ENCODE measurements at places on chromosomes 7 and 10. TPM values are rescaled to one million over a fixed set of nuclear protein-coding genes. Genes with fewer than 3 reads are reported as not detected.

The PON1 gene
- 1.2 TPM for total RNA-seq

The ERVW-1 gene
- not detected for total RNA-seq

The INSYN2A gene
- total RNA-seq = 22.6 TPM

The TMEM229A gene
- 4.6 TPM for total RNA-seq

The OR2A42 gene
- under 0.01 TPM for total RNA-seq

The ZPBP gene
- 0.92 TPM for total RNA-seq

The CASTOR2 gene
- total RNA-seq = 55.8 TPM

The HOXA3 gene
- not detected for total RNA-seq

The TBATA gene
- total RNA-seq = not detected

The ACSM6 gene
- not detected for total RNA-seq

The AKR1D1 gene
- total RNA-seq = not detected

The GHRHR gene
- 2.8 TPM for total RNA-seq

The GSDME gene
- total RNA-seq = 39.7 TPM

The ESYT2 gene
- 45.2 TPM for total RNA-seq

The LRRD1 gene
- 0.92 TPM for total RNA-seq

The CH25H gene
- total RNA-seq = 1.2 TPM

The HMX3 gene
- 2.8 TPM for total RNA-seq

The PPP1R17 gene
- total RNA-seq = 2.8 TPM

The GPER1 gene
- 3.0 TPM for total RNA-seq

The POT1 gene
- 47.7 TPM for total RNA-seq
